ENCODE measurements at places on chromosomes 7 and 10. TPM values are rescaled to one million over a fixed set of nuclear protein-coding genes. Genes with fewer than 3 reads are reported as not detected.

DNA sequence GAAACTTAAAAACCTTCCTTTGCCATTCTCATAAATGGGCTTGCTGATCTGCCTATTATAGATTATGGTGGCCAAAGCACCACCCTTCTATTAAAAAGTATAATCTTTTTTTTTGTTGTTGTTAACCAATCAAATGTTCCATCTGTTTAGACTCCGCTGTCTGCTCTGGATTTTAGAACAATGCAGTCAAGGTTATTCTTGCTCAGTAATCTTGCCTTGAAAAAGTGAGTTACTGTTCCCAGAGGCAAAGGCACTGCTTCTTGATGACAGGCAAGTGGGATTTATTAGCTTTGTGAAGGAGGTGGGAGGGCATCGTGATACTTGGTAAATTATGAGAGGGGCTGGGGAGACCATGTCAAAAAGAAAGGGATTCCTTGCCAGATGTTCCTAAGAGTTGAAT, 143.5 kb downstream of the KIAA1217 start:
- DNase-seq: no peak

GRCh38 chr7:131076711-131077181, 250.9 kb upstream of the MKLN1 start:
- no peak for DNase-seq

GRCh38 chr7:87218796-87219544, 562 bp downstream of the TMEM243 start:
- peak; percentile 17 for DNase-seq

DNA sequence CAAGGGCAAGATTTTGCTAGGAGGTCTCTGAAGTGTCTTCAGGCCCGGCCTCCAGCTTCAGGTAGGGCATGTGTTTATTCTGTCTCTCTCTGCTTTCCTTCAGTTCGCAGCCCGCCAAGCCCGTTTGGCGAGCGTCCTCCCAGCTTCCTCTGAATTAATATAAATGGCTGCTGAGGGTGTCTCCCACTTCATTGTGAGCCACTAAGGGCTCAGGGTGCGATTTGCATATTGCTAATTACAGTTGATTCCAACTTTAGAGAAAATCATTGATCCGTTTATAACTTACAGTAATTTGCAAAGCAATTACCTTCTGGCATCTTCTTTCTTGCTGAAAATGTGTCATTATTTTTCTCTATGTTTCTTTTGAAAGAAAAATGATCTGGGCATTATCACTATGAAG, 128.3 kb upstream of the SORCS3 start:
- DNase-seq: no peak

GRCh38 chr7:23476286-23477156, 6.2 kb upstream of the IGF2BP3 start:
- peak; percentile 22 for DNase-seq

DNA sequence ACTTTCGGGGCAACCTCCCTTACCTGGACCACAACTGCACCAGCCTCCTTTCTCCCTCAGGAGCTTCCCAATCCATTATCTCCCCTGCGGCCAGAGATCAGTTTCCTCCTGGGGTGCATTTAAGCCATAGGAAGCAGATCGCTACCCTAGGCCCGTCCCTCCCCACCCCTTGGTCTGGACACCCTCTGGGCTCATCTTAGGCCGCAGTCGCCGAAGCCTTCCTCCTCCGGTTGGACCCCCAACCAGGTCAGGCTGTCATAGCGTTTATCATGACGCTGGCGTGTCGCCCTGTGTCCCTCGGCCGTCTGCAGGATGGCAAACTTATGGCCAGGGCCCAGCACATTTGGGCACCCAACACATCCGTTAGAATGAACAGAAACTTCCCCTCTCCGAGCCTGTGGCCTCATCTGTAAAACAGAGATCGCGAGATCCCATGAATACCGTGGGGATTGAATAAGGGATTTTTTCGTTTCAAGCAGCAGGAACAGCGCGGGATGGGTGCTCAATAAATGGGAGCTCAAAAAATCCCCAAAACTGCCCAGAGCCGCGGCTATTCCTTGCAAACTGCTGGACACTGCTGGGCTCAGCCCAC, 669 bp upstream of the AP5Z1 start:
- DNase-seq: peak; percentile 60

The AS3MT gene
- under 0.01 TPM for total RNA-seq

The CCM2 gene
- total RNA-seq: 143 TPM

- DNase-seq: peak; percentile 90
Measured at GRCh38 chr10:95133016-95133752, 60.9 kb upstream of the ACSM6 start.

- DNase-seq: no peak
Measured at GRCh38 chr10:104274762-104275721, 6.1 kb downstream of the GSTO2 start.

DNA sequence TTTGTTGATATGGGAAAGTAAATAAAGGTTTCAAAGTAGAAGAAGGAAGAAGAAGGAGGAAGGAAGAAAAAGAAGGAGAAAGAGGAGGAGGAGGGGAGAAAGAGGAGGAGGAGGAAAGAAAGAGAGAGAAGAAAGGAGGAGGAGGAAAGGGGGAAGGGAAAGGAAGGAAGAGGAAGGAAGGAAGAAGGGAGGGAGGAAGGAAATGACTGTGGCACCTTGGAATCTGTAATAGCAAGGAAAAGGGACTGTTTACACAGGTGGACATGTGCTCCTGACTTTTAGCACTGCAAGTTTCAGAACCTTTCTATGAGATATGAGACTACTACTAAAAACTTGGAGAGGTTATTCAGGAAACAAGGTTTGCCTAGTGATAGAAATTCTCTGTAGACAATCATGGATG, 153.2 kb downstream of the BTAF1 start:
- DNase-seq: no peak

The FBXO24 gene
- 0.81 TPM for total RNA-seq

DNA sequence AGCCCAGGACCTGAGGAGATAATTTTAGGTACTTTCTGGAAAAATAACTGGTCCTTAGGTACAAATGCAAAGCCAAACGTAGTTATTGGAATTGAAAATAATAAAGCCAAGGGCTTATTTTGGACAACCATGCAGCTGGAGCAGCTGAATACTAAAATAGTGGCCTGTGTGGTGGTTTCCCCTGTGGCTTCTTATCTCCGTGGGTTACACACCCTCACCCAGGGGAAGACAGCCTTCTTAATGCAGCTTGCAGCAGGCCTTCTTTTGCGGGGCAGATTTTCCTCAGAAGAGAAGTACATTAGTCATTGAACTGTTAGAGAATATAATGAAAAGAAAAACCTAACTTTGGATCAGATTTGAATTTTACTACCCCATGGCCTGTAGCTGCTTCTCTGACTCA, 133.5 kb downstream of the ST7 start:
- no peak for DNase-seq

The NRG3 gene
- not detected for total RNA-seq

GRCh38 chr7:137120690-137121089, 222.8 kb downstream of the PTN start:
- no peak for DNase-seq

DNA sequence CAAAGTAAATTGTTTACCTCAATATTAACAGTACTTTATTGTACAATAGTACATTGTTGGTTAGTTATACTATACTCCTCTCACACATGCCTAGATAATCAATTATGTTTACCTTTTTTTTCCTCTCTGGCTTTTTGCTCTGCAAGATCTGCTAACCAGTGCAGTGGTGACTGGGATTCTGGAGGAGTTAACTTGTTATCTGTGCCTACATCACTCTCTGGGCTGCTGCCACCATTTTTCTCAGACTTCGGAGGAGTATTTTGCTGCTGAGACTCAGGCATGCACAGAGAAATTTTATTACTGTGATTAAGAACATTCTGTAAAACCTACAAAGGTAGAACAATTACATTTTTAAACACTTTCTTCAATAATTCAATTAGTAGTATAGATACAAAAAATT, 59.7 kb downstream of the NRBF2 start:
- no peak for DNase-seq

DNA sequence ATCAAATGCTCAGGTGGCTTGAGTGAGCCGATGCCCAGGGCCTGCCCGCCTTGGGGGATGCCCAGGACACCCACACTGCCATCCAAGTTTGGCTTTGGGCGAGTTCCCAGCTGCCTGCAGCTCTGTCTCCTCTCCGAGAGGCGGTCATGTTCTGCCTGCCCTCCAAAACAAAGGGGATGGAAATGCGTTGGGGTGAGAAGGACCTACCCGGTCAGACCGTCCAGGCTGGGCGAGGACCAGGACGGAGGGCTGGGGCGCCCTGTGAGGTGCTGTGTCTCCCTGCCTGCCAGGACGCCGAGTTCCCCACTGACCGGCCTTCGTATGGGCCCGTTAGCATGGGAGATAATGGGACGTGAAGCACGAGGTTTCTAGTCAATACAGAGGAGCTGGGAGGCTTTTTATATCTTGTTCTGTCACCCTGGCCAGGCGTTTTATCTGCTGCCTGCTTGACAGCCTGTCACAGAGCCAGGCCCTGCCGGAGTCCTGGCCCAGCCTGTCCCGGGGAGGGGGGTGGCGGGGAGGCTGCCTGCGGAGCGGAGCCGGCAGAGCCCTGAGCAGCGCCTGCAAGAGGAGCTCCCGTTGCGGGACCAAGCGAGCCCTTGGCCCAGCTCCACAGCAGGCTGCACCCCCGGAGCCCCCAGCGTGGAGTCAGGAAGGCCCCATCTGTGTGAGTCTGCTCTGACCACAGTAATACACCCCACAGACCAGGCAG, 22.0 kb upstream of the ELFN1 start:
- DNase-seq: no peak

DNA sequence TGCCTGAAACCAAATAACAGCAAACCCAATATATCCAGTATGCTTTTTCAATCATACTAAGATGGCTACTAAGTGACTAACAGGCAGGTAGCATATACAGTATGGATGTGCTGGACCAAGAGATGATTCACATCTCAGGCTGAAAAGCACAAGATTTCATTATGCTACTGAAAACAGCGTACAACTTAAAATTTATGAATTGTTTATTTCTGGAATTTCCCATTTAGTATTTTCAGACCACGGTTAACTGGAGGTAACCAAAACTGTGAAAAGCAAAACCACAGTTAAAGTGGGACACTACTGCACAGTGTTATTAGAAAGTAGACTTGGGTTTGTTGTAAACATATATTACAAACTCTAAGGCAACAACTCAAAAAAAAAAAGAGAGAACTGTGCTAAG, 91.5 kb downstream of the KMT2C start:
- no peak for DNase-seq

The SEMA3D gene
- total RNA-seq: under 0.01 TPM

GRCh38 chr10:26741368-26741767, 43.9 kb downstream of the PDSS1 start:
- no peak for DNase-seq

The SAMD9 gene
- total RNA-seq: 8.6 TPM

- DNase-seq: no peak
Measured at GRCh38 chr7:51228386-51228958, 88.1 kb downstream of the COBL start.

- DNase-seq: peak; percentile 9
Measured at GRCh38 chr7:42128703-42129102, 108.3 kb downstream of the GLI3 start.

DNA sequence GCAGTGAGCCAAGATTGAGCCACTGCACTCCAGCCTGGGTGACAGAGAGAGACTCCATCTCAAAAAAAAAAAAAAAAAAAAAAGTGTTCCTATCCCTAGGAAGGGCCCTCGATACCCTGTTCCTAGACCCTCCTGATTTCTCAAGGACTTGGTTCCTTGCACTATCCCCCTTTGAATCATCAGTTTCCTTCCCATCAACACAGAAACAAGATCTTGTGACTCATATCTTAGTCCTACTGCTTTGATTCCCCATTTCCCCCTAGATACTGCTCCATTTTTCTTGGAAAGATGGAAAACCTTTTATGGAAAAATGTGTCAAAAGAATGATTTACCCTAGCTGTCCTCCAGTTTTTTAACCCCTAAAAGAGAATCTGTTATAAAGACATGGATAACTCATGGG, 1.7 kb upstream of the ZNF862 start:
- DNase-seq: no peak

The LRRD1 gene
- total RNA-seq: under 0.01 TPM

- DNase-seq: no peak
Measured at GRCh38 chr10:72981028-72981881, 26.6 kb upstream of the PLA2G12B start.

The RPEL1 gene
- 0.27 TPM for total RNA-seq

- DNase-seq: no peak
Measured at GRCh38 chr7:73433924-73434700, 534 bp downstream of the FZD9 start.

GRCh38 chr10:86182150-86182549, 184.4 kb downstream of the GRID1 start:
- DNase-seq: no peak

The SHTN1 gene
- 0.54 TPM for total RNA-seq

The FAM25C gene
- not detected for total RNA-seq

DNA sequence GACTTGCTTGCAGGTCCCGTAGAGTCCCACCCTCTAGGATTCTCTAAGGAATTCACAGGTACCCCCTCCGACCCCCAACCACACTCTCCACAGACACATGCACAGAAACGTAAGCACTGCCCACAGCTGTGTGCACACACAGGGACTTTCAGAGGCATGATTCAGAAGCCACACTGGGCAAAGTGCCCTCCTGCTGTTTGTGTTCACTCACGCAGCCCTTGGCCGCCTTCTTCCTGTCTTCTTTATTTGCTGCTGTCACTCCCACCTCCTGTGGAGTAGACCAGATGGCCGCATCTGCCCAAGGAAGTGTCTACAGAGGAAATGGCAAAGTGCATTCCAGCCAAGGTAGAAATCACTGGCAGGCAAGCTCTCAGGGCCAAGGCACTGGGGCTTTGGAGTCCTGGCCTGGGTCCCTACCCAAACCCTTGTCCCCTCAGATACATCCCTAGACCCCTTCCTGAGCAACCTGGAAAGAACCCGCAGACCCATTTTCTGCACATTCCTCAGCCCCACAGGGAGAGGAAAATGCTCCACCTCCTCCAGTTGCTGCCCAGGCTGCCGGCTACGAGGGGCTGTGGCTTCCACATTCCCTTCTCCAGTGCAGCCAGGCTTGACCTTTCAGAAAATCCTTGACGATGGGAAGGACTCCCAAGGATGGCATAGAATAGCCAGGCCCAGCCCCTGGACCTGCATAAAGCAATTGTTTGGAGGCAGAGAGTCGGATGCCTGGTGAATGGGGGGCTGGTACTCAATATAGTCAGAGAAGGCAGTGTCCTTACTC, 21.6 kb upstream of the GIMAP8 start:
- peak; percentile 78 for DNase-seq

The CAV1 gene
- total RNA-seq: 4.3 TPM

DNA sequence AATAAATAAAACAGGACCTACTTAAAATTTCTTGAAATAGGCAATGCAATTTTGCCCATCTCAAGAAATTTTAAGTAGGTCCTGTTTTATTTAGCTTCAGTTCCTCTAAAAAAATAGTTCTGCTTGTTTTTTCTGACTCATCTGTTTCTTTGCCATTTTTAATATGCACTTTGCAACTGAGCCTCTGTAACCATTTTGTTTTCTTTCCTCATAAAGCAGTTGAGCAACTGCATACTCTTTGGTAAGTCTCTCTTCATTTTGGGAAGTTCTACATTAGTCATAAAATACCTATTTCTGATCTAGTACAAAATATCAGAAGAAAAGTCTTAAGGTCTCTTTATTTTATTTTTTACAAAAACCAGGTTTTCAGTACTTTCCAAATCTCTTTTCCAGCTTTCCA, 18.0 kb downstream of the TAS2R40 start:
- peak; percentile 30 for DNase-seq
